ENCODE measurements at places on chromosomes 7 and 10.
A peak's percentile ranks its signal among the peaks of the same experiment; 100 is the strongest.

DNA sequence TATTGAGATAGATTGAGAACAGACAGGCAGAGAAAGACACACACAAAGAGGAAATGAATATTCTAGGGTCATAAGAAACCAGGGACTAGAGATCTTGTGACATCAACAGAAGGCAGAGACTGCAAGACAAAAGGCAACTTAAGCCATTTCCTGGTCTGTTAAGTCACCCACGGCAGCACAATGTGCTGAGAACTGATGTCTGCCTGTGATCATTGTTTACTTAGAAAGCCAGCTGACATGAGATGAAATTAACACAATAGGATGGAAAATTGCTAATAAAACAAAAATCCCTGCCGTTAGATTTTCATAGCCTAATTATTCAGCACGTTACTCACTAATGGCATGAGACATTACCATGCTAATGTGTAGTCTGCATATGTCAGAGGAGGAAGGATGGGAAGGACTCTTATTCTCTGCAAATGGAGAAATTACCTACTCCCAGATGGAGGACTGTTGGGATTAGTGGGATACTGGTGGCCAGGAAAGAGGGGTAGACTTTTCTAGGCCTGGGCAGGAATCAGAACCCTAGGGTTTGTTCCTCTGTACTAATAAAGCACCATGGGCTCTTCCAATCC, 191.3 kb upstream of the PODXL start:
- DNase-seq: no peak

DNA sequence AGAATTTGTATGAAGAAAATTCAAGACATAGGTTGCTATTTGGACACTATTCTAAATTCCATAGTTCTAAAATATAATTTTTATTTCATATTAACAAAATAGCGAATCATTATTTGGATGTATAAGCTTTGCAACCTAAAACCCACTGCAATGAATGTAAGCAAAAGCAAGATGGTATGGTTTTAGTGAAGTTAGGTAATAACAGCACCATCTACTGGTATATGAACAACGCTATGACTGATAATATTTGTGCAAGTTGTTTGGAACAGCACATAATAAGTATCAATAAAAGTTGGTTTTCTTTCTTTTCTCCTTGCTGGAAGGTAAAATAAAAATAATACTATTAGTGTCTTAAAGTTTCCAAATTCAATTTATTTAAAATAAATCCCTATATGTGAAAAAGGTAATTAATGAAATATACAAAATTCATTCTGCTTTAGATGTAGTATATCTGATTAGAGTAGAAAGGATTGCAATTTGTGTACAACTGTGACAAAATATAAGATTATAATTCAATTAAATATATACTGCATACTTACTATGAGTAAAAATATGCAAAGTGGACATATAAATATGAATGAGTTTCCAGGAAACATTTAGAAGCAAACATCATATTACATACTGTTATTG, 79.0 kb upstream of the LSM8 start:
- DNase-seq: peak; percentile 9

DNA sequence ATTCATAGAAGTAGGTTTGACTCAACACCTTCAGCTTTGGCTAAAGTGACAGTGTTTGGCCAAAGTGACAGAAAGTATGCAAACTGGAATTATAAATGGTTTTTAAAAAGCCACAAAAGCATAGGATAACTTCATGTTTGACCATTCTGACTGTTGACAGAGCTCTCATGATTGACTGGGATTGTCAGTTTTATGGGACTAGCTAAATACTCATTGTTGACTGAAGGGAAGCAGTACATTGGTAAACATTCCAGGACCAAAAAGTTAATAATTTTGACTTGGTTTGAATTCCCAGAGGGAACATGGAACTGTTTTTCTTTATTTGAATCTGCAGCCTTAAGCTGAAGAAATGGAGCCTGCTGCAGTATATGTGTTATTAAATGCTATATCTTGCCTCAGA, 84.6 kb upstream of the STEAP4 start:
- DNase-seq: no peak

DNA sequence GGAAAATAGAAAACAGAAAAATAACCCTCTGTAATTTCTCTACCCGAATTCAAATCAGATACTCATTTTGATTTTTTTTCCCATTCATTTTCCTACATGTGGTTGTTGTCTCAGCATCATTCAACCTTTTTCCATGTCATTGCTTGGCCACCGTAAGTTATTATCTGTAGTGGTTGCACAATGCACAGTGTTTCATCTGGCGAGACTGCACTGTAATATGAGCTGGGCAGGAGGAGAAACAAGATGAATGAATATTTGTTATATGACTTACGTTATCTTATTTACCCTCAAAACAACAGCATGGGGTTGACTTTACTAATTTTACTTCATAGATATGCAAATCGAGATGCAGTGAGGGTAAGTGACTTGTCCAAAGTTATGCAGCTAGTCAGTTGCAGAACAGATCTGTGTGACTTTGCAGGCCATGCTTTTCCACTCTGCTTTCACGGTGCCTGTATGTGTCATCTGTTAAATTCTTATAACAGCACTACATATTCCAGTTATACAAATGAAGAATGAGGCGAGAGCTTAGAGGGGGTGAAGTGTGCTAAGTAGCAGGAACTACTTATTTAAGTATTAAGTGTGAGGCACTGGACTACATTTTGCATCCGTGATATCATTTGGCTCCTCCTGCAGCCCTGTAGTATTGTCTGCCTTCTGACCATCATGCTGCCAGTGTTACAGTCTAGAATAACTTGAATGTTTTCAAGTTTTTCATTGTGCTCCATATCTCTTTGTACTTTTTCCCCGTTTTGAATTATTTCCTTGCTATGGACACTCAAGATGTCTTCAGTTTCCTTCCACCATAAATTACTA, 56.7 kb downstream of the ZMYND11 start:
- peak; percentile 71 for DNase-seq

DNA sequence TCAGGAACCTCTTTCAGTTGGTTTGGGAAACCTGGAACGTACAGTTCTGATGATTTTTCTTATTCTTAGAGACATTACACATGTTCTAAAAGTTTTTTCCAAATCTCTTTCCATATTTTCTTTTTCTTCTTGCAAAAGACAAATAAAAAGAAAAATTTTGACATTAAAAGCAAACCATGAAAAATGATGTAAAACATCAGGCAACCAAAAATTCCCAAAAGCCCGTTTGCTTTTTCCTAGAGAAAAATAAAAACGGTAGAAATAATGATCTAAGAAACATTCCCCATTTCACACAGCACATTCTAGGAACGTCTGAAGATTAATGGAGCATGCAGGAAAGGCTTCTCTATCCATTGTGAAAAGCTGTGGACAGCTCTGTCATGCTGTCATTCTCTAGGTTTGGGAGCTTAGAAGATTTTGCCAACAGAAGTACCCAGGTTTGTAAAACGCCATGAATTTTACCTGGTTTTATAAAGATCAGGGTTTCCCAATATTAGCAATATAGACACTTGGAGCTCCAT, 11.2 kb upstream of the PRTFDC1 start:
- no peak for DNase-seq

DNA sequence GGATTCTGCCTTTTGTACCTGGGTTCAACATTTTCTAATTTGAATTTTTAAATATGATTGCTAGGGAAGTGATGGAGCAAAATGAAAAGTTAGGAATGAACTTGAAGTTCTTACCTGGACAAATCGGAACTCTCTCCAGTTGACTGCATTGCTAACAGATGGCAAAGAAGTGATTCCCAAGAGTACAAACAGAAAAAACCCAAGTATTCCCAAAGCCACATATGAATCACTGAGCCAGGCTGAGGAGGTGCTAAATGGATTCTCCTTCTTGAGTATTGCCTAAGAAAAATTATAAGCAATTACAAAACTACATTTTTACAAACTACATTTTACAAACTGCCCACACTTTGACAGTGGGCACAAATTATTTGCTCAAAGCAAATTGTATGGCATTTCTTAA, 25.9 kb downstream of the STEAP4 start:
- DNase-seq: no peak

- DNase-seq: no peak
Observed at GRCh38 chr7:12281038-12281437, 69.9 kb downstream of the TMEM106B start.

DNA sequence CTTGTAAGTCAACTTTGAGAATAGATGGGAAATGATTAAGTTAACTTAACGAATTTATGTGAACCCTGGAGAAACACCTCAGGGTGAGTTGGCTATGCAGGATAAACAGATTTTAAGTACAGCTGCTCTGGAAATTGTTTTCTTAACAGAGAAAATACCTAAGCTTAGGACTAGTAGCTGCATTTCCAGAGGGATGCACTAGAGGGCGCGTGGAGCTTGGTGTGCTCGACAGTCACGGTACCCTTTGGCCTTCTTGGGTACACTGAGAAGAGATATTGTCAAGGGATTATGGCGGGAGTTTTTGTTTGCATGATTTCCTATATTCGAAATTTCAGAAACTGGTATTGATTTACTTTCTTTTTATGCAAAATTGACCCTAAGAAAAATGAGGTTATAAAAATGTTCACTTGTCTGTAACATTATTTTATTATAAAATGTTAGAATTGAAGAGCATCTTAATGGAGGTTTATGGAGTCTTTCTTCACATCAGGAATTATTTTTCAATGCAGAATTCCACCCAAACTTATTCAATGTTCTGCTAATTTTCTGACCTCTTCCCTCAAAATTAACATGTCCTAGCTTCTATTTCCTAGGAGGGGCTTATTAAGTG, 58.4 kb upstream of the MYO3A start:
- peak; percentile 66 for DNase-seq
